ENCODE measurements at places on chromosomes 2 and 18.
A peak's percentile ranks its signal among the peaks of the same experiment; 100 is the strongest.

DNA sequence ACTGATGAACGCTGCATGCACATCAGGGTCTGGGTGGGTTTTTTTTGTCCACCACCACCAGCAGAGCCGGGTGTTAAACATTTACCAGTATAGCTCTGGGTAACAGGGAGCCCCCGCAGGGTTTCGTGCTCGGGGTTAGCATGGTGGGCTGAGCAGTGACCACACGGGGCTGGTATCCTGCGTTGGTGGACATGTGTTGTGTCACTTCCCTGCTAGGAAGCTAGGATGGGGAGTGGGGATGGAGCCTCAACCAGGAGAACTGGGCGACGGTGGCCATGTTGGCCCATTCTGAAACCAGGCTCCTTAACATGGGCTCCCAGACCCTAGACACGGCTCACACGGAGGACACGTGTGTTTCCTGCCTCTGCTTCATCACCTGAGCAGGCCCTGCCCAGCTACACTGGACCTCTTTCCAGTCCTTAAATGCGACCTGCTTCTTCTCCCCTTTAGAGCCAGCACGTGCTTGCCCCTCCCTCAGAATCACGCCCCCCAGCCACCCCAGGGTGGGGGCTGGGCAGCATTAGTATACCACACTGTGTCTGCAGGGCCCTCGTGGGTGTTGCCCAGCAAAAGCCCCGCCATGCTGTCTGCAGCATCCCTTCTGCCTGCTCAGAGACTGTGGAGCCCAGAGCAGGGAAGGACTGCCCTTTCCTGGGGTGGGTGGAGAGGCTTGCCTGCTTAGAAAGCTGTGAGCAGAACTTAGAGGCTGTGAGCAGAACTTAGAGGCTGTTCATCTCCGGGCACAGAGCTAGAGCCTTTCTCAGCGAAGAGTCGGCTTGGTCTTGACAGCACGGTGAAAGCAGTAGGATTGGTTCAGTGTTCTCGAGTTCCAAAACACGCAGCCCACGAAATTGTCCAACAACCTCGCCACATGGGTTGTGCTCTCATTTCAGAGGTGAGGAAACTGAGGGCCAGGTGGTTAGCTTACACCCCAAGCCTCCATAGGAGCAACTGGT lies 142.1 kb downstream of the KLHL29 start:
- DNase-seq: no peak

GRCh38 chr18:44526705-44527415 lies 153.8 kb upstream of the SETBP1 start:
- DNase-seq: no peak

GRCh38 chr2:232892221-232892620 lies 22.2 kb downstream of the SNORC start:
- DNase-seq: no peak

- no peak for DNase-seq
These were observed 28.6 kb downstream of the BCL11A start for GRCh38 chr2:60524874-60525273.

GRCh38 chr2:109690457-109690821 lies 76.3 kb downstream of the SOWAHC start:
- DNase-seq: no peak

GRCh38 chr2:136495636-136496035 lies 269.7 kb upstream of the THSD7B start:
- no peak for DNase-seq

DNA sequence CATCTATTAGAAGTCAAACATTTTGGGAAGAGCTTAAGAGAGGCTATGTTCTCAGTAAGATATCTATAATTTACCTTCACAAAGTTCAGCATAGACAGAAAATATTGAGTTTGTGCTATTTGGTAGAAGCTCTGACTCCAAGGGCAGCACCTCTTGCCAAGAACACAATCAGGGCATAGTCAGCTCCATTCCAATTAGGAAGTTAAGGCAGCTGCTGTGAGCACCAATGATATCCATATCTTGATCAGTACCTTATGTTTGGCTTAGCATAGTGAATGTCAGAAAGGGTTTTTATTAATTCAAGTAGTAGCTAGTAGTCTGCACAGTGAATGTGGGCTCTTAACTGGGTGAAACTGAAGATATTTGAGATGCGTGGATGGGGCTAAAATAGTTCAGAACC lies 86.4 kb upstream of the SPRED2 start:
- no peak for DNase-seq

GRCh38 chr18:78611869-78612268 lies 367.7 kb upstream of the SALL3 start:
- DNase-seq: no peak

DNA sequence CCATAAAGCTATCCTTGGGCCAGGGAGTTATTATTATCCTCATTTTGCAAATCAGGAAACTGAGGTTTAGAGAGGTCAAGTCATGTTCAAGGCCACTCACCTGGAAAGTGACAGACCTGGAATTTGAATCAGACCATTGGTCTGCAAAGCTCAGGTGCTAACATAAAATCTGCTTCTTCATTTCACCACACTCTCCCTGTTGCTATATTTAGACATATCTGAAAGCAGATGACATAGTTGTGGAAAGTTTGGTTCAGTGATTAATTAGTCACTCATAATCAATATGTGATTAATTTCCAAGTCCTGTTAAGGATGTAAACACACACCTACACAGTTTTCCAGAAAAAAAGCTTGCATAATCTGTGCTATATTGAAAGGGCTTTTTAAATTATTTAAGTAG lies 57.4 kb downstream of the LINC00305 start:
- DNase-seq: no peak

DNA sequence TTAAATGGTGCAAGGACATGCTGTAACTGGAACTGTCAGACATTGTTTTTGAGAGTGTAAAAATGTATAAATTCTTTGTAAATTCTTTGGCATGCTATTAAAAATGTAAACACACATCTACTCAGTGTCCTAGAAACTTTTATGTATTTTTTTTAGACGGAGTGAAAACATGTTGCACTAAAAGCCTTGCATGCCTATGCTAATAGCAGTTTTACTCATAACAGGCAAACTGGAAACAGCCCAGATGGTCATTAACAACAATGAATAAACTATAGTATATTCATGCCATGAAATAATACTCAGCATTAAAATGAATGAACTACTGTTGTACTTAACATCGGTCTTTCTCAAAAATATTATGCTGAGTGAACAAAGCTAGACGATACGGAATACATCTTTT lies 954.8 kb upstream of the DDX18 start:
- DNase-seq: no peak

GRCh38 chr2:164739966-164740365 lies 101.7 kb downstream of the COBLL1 start:
- DNase-seq: no peak

GRCh38 chr2:43105586-43106558 lies 120.5 kb downstream of the ZFP36L2 start:
- DNase-seq: no peak

DNA sequence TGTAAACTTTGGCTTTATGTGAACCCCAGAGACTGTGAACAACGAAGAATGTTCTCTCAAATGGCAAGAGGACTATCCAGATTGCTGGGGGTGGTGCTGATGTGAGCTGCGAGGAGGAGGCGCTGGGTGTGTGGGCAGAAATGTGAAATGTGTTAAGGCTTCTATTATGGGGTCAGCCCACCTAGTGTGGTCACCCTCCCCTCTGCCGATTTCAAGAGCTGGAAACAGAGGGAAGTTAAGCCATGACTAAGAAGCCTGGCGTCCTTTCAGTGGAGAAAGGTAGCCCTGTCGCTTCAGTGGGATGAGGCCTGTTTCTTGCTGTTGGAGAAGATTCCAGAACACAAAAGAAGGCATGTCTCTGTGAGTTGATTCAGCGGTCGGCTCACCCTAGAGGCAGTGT lies 89.0 kb upstream of the KCTD1 start:
- DNase-seq: no peak

DNA sequence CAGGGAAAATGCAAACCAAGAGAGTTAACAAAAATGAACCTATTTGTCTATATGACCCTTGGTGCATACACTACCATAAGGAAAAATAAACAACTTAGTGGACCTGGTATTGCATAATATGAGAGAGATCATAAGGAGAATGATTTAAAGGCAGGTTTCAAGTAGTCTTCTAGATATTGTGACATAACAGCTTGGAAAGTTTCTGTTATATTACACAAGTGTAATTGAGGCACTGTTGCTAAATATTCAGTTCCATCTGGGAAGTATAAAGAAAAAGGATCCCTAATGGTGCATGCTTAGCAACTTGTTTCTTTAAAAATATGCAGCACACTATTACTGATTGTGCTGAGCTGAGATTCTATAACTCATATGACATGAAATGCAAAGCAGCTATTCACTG lies 252.2 kb upstream of the SPHKAP start:
- DNase-seq: no peak

- no peak for DNase-seq
These were observed 429.1 kb downstream of the CBLN2 start for GRCh38 chr18:72114801-72115594.

DNA sequence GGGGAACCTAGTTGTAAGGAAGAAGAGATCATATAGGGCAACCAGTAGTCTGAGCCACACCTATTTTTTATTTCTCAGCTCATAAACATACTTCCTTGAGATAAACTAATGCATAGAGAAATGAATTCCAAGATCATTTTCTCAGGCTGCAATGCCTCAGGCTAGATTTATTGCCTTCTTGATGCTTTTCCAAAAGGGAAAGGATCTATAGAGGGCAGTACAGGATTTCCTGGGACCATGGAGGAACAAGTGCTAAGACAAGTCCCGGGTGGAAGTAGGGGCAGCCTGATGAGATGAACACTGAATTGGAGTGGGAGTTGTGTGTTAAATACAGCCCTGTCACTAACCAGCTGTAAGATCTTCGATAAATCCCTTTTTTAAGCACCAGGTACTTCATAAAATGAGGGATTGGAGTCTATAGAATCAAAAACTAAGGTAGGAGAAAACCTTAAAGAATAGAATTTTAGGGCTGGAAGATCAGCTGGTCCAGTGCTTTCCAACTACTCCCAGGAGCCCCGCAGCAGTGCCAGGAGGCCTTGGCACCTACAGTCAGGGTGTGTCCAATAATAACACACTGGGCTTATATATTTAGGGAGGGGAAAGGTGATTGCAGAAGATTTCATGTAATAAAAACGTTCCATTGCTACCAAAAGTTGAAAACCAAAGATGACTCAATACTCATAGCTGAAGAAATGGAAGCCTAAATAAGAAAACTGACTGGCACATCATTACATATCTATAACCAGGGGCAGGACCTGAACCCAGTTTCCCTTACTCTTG lies 58.1 kb downstream of the SERTAD2 start:
- DNase-seq: no peak

DNA sequence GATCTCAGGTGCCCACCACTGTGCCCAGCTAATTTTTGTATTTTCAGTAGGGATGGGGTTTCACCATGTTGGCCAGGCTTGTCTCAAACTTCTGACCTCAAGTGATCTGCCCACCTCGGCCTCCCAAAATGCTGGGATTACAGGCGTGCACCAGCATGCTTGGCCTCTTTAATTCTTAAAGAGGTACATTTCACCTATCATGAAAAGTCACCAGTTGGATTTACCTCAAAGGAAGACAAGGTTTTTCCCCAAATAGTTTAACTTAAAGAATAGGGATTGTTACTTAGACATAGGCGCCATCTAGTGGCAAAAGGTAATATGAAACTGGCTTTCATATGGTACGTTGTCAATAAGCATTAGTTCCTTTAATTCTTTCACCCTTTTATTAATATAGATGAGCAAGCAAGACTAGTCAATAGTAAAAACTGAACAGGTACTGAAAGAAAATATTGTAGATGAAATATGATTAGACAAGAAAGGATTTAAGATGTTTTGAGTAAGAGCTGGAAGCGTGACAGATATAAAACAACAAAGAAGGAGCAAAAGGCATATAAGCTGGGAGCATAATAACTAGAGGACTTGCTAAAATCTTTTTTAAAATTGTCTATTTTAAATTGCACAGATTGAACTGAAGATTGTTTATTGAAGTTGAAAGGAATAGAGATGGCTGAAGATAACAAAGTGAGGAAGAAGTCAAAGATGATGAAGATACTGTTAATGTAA lies 35.0 kb upstream of the PSMD14 start:
- DNase-seq: peak; percentile 70

DNA sequence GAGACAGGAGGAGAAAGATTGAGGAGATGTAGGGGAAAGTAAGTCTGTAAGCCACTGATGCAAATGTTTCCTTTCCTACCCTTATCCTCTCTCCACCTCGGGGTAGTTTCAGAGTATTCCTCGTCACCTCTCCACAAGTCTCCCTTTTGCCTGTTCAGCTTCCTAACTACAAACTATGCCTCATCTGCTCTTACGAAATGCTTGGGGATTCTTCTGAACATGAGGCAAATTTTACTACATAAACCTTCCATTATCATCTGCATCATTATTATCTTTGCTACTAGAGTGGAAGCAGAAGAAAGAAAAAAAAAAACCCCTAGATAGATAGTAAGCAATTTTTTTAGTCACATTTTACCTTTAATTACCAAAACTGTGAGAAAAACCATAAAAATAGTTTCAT lies 43.1 kb upstream of the CWC22 start:
- no peak for DNase-seq

- DNase-seq: no peak
These were observed 161.2 kb downstream of the SEPTIN10 start for GRCh38 chr2:109452318-109453305.

DNA sequence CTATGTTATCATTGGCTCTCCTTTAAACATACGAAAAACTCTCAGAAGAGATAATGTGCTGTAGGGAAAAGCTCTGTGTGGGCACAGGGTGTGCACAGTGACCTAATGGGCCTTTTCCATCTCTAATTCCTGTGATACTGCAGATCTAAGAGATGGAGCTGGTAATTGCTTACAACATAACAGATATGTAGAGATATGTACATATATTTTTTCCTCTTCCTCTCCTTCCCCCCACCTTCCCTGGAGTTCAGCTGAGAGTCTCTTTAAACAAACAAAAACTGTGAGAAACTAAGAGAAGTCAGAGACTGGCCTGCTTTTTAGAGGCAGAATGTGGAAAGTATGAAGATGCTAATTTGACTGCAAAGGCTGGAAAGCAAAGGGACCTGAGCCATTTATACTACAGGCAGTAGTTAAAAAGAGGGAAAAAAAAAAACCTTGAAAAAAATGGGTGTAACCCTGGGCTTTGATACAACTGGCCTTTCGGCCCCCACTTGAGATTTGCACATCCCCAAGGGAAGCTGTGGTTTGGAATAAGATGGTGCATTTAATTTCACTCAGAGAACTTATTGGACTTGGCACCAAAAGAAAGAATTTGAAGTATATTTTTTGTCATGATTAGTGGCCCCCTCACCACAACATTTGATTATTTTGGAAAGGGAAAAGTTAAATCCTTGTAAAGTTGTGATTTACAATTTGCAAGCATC lies 502.2 kb upstream of the ZEB2 start:
- DNase-seq: no peak

DNA sequence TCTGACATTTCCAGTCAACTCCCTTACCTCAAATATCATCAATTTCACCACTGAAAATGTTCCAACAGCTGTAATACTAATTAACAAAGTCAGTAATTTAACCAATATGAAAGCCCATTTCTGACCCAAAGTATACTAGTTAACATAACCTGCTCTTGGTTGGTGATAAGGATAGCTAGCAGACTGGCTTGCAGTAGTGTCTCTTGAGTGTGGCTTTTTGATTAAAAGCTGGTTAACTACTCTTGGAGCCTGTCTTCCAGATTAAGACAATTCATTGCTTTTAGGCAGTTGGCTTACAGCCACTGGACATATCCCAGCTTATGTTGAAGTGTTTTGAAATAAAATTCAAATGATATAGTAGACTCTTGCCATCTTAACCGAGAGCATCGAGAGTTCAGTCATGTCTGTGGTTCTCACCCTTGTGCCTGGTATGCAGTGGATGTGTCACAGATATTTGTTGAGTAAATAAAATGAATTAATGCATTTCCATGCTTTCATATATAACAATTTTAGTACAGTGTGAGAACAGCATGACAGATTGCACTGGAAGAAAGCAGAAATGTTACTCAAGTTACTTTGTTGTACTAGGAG lies 158.1 kb downstream of the TANC1 start:
- DNase-seq: no peak

GRCh38 chr2:239337877-239338484 lies 62.8 kb downstream of the HDAC4 start:
- DNase-seq: no peak
